Activated effector memory CD4-positive, alpha-beta T cell treated with anti-CD3 and anti-CD28 coated beads, Interleukin-2, amount 50 U/mL, for 16 hours (primary cell): ENCODE measurements at places on chromosomes 4 and X.
A peak's percentile ranks its signal among the peaks of the same experiment; 100 is the strongest.

DNA sequence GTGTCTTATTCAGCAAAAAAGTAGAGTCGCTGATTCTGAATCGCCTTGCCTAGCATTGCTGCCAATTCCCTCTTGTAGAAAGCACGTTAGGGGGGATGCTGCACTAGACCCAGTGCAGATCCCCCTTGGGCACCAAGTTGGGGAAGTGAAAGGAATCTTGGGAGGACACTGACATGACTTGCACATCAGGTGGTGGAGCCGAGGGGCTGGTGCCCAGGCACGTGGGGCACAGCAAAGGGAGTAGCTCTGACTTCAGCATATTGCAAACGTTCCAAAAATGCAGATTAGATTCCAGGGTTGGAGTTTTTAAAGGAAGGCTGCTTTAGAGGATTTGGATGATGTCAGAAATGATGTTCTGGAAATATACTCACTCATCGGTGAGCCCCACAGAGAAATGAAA, 47.4 kb upstream of the GPM6B start:
- DNase-seq, result no peak

- DNase-seq, result no peak
Observed at GRCh38 chr4:95288552-95288951, 260.2 kb downstream of the UNC5C start.

DNA sequence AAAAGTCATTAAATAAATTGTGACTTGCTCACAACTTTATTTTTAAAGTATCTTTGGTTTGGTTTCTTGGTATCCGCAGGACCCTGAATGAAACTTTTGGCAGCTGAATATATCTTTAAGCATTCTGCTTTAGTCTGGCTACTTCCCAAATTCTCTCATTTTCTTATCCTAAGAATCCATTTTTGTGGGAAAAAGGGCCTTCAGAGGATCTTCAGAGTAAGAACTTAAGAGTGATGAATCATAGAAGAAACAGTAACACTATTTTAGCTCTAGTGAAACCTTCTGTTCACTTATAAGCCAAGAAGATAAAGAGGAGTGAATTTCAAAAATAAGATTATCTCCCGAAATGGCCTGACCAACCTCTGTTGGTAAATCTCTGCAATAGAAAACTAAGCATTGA, 540.6 kb upstream of the MAGEB18 start:
- no peak for DNase-seq

- no peak for DNase-seq
Observed at GRCh38 chrX:53091354-53091753, 2.6 kb upstream of the KANTR start.

GRCh38 chr4:100060765-100061416, 110.8 kb upstream of the H2AZ1 start:
- no peak for DNase-seq

DNA sequence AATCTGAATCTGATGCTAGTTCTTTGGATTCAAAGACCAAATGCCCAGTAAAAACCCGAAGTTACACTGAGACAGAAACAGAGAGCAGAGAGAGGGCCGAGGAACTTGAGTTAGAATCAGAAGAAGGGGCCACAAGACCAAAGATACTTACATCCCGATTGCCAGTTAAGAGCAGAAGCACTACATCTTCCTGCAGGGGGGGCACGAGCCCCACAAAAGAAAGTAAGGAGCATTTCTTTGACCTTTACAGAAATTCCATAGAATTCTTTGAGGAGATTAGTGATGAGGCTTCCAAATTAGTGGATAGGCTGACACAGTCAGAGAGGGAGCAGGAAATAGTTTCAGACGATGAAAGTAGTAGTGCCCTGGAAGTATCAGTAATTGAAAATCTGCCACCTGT, 309.3 kb downstream of the ANK2 start:
- DNase-seq, result no peak

- DNase-seq, result no peak
Observed at GRCh38 chr4:98524230-98524629, 134.2 kb downstream of the TSPAN5 start.

DNA sequence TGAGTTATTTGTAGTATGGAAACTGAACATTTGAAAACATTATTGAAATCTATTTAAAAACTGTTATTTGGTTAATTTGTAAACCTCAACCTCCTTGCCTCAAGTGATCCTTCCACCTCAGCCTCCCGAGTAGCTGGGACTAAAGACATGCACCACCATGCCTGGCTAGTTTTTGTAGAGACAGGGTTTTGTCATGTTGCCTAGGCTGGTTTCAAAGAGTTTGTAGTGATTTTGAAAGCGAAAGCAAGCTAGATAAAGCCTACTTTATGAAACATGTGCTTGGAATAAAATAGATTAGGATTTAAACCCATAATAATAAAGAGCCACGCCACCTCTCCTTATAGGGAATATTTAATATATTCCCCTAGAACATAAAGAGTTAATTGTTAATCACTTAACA, 23.5 kb downstream of the ARSJ start:
- DNase-seq, result no peak

DNA sequence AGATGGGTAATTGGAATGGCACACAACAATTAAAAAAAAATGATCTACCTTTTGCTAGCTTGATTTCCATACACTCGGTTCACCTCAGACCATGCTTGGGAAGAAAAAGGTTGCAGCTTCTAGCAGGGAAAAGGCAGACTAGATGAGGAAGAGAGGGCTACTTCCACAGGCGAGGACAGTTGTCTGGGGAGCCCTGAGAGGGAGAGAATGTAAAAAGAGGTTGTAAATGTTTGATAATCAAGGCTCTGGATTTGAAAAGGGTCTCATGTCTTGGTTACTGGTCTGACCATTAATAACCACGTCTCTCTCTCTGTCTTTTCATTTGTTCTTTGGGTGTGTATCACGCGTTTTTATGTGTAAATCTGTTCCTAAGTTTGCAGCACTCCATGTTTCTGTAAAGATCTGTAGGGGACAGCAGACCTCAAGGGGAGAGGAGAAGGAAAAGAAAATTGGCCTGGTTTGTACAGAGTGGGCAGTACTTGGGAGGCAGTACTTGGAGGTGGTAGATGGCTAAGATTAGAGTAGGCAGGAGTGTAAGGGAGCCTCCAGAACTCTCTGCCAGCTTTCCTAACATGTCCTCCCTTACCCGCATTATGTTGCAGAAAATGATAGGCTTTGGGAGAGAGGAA, 750 bp downstream of the ARMCX5 start:
- DNase-seq, result no peak

GRCh38 chr4:74919783-74920182, 13.1 kb upstream of the PARM1 start:
- no peak for DNase-seq

DNA sequence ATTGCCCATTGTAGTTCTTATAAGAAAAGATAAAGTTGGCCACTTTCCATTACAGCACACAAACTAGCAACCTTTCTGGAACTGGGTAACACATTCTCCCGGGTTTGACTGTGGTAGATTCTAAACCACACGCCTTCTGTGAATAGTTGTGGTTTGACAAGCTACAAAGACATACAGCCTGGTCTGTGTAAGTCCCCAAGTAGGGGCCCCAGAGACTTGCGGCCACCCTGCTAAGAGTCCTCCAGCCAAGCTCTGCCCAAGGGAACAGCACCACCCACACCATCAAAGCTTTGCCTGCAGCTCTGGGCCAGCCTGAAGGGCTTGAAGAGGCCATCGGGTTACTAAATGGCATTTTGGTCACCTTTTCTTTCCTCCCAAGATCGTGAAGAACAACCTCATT, 203.4 kb downstream of the MAML3 start:
- no peak for DNase-seq

DNA sequence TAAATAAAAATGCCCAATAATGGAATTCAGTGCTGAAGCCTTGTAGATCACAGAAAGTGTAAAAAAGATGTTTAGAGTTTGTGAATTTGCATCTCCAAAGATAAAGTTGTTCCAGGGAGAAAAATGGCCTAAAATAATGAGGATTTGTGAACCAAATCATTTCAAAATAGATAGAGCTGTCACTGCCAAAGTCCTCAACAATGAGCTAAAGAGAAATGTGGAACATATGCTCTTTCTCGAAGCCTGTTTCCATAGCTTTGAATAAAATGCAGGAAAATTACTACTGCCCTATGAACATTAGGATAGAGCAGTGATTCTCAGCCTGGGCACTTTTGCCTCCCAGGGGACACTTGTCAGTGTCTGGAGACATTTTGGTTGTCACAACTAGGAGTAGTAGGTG, 3.4 kb upstream of the AP1S2 start:
- no peak for DNase-seq

GRCh38 chrX:101931488-101932248, at the start of gene ZMAT1:
Gene ZMAT1, minus strand, starts transcription at chrX:101932027. Its CDS starts 19 bp downstream, at chrX:101932008.
- DNase-seq, result peak; percentile 96

DNA sequence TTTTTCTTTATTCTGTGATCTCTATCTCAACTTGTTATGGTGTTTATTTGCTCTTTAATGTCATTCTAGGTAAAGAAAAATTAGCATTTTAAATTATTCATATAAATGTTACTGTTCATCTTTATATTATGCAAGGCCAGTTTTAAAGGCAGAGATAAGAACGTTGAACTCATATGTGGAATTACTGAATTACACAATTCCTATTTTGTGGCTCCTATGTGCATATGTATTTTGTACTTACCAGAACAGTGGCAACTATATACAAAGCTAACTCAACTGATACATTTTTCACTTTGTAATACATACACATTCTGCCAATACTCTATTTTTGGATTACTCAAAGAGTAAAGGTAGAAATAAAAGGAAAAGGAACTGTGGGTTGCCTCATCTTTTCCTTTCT, 533.2 kb upstream of the NR3C2 start:
- no peak for DNase-seq

GRCh38 chr4:185079271-185079905, 61.1 kb downstream of the HELT start:
- no peak for DNase-seq

GRCh38 chr4:149796381-149796780, 19.3 kb downstream of the IQCM start:
- DNase-seq, result no peak

- no peak for DNase-seq
Observed at GRCh38 chr4:104743215-104743653, 248.5 kb upstream of the CXXC4 start.

DNA sequence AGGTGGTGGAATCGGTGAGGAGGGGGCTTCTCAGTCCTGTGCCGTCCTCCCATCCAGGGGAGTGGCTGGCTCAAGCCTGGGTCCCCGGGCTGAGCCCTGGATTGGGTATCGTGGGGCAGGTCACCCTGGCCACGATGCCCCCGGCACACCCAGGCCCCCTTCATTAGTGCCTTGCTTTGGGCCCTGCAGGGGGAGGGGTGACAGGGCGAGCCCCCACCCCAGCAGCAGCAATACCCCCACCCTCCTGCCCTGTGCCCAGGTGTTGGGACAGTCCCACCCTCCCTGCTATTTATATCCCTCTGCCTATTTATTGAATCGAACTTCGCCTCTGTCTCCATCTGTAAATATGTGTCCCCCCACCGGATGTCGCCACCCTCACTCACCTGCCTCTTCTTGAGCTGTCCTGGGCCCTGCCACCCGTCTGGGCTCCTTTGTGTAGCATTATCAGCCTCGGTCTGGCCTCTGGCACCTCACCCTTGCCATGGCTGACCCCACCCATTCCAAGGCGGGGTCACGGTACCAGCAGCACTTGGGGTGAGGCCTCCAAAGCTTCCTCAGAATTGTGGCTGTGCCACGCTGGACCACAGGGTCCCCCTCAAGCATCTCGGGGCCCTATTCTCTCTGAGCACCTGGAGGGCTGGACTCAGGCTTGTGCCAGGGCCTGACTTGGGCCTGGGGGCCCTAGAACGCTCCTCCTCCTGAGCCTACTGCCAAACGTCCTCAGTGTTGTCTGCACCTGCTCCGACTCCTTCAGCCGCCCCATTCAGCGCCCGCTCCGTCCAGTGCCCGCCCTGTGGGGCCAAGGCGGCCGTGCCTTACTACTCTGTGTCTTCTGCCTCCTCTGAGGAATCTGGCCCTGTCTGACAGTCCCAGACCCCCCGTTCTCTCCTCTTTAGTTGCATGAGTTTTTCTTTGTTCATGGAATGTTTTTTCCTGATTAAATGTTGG, 6.1 kb downstream of the LAGE3 start:
- peak; percentile 37 for DNase-seq

DNA sequence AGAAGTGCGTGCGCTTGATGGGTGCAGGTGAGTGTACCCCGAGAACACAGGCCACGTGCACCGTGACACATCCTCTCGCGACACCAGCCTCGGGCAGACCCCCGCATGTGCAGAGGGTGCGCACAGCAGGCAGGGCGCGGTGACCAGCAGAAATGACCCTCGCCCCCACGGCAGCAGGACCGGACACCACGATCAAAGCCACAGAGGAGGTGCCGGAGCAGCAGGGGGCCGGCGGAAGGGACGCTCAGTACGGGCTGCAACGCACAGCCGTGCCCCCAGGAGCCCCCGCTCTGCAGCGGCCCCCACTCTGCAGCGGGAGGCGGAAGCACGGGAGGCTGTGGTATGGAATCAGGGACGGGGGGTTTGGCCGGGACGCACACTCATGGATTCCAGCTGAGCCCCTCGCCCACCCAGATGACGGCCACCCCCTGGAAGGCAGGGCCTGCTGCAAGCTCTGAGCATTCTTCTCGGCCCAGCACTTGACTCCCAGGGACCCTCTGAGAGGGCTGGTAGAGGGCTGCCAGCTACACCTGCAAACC, 17.1 kb downstream of the PPP2R3B start:
- DNase-seq, result no peak

GRCh38 chr4:118270492-118270891, 82.3 kb downstream of the PRSS12 start:
- DNase-seq, result no peak

DNA sequence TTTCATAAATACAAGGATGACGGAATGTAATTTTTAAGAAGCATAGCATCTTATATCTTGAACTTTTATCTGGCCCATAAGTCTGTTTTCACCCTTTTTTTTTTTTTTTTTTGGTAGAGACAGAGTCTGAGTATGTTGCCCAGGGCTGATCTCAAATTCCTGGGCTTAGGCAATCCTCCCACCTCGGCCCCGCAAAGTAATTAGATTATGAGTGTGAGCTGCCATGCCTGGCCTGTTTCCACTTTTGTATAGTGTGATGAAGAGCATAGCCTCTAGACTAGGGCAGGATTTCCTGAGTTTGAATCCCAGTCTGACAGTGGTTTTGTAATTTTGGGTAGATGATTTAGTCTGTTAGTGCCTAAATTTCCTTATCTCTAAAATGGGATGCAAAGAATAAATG, 11.0 kb downstream of the STIM2 start:
- no peak for DNase-seq

GRCh38 chr4:184348311-184349233, 125.8 kb downstream of the IRF2 start:
- no peak for DNase-seq

GRCh38 chr4:129355516-129355915, 259.6 kb downstream of the C4orf33 start:
- no peak for DNase-seq

DNA sequence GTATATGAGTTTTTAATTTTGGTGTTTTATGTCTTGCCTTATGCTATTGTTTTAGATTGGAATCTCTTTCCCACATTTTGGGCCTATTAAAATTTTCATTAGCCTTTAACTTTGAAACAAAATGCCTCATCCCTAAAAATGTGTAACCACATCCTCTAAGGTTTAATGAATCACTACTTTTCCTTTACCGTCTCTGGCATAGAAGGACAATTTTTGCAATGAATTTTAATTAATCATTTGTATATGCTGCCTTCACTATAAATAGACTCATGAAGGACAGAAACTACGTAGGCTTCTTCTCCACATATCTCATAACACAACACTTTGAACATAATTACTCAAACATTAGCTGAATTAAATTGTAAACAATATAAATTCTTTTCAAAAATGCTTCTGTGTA, 421.5 kb downstream of the NLGN4X start:
- DNase-seq, result no peak

- peak; percentile 89 for DNase-seq
Observed at GRCh38 chrX:155263854-155264628, at the start of gene RAB39B. Gene RAB39B, minus strand, starts transcription at chrX:155264491. Its CDS starts 203 bp downstream, at chrX:155264288.

- no peak for DNase-seq
Observed at GRCh38 chr4:5051278-5052203, at the start of gene STK32B. Gene STK32B, plus strand, starts transcription at chr4:5051480.
